ENCODE measurements at places on chromosomes 1 and 21.

DNA sequence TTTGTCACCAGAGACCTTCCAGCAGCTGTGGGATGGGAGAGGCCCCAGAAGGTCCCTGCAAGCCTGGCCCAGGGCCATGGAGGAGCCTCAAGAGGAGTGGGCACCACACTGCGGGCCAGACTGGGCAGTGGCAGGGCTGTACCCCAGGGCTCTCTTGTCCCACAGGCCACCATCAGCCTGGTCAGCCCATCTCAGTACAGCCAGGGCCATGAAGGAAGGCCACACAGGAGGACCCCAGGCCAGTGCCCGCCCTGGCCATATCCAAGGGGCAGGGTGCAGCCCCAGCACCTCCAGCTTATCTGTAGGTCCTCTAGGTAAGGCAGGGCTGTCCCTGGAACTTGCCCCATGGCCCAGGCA is 3.1 kb upstream of the GNB1 start:
- DNase-seq = no peak

- no peak for DNase-seq
Measured at GRCh38 chr1:245572709-245573108, 417.9 kb downstream of the KIF26B start.

GRCh38 chr1:43172527-43172972 is 420 bp downstream of the CFAP57 start:
- peak; percentile 87 for DNase-seq

DNA sequence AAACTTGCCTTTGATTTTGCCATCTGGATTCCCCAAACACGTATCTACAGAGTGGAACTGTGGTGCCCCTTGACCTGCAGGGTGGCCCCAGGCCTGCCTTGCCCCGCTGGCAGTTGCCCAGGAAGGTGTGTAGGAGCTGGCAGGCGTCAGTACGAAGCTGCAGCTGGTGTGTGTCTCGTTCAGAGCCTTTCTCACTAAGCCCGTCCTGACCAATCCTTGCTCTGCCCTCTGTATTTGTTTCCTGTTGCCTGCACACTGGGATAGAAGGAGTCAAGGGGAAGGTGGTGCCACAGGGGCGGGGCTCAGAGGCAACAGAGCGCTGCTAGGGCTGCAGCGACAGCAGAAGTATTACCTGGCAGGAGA is 5.2 kb upstream of the VSIG8 start:
- no peak for DNase-seq

GRCh38 chr1:239811211-239811885 is 280.3 kb upstream of the FMN2 start:
- DNase-seq = no peak

DNA sequence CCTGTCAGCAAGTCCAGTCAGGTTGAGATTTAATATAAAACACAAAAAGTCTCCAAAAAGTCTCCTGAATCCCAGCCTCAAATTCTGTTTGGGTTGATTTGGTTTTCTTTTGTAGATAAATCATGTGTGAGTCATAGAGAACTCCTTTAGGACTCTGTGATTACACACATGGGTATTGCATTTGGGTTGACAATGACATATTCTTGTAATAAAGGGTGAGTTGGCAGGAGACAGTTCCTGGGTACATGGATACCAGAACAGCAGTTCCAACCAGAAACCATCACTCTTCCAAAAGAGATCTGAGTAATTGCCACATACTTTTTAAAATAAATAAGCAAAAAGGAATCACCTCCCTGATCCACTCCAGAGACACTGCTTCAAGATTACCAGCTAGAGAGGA is 8.9 kb downstream of the CR2 start:
- DNase-seq = no peak

DNA sequence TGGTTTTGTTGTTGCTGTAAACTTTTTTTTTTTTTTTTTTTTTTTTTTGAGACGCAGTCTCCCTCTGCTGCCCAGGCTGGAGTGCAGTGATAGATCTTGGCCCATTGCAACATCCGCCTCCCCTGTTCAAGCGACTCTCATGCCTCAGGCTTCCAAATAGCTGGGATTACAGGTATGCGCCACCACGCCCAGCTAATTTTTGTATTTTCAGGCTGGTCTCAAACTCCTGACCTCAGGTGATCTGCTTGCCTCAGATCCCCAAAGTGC is 78.9 kb upstream of the SLC45A1 start:
- no peak for DNase-seq

GRCh38 chr1:111222308-111223125 is 5.0 kb upstream of the CHI3L2 start:
- DNase-seq = peak; percentile 88

GRCh38 chr1:7348073-7348472 is 423.0 kb upstream of the VAMP3 start:
- no peak for DNase-seq

DNA sequence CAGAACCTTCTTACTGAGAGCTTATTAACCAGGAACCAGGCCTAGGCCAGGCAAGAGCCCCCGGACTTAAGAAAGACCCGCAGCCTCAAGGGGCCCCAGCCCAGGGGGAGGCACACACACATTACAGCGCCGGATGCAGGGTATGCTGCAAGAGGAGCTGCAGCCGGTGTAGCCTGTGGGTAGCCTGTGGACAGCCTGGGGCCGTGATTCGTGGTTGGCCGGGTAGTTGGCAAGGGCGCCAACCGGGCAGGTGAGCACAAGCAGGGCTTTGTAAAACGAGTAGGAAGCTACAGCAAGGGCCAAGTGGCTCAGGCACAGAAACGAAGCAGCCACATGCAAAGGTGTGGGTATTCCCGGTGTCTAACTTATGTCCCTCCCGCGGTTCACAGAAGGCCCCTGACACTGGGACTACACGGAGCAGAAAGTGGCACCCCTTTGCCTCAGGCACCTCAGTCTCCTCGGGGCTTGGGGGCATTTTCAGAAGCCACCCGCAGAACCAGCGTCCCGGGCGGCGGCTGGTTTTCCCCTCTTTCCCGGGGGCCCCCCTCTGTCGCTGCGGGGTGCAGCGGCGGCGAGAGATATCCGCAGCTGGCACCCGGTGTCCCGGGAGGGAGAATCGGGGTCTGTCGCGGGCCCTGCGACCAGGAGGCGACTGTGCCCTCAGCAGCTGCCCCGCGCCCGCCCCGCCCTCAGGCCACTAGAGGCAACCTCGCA is 40.8 kb downstream of the KIAA1614 start:
- DNase-seq = peak; percentile 41

DNA sequence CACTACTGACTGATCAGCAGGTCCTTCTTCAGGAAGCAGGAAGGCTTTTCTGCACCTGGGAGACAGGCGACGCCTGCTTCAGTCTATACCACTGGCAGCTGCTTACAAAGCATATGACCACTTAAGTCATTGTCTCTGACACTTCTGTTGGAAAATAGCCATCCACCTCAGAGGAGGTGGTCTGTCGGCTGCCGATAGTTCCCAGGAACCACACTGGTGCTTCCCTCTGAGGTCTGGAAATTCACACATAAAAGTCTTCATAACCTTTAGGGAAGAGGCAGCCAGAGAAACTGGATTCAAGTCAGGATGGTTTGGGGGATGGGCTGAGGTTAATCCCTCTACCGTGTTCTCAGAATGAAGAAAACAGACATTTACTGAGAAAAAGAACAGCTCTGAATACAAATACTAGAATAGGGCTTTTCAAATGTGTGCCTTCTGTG is 15.6 kb upstream of the SRP9 start:
- DNase-seq = no peak

- no peak for DNase-seq
Measured at GRCh38 chr1:89274411-89274857, 1.8 kb upstream of the GBP5 start.

DNA sequence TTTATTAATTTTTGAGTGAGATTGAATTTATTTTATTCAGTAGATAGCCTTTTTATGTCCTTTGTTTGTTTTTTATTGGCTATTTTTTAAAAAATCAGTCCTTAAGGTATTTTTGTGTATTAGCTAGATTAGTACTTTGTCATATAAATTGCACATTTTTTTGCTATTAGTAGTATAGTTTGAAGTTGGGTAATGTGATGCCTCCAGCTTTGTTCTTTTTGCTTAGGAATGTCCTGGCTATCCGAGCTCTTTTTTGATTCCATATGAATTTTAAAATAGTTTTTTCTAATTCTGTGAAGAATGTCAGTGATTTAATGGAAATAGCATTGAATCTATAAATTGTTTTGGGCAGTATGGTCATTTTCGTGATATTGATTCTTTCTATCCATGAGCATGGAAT is 80.4 kb downstream of the MAN1A2 start:
- no peak for DNase-seq

- DNase-seq = no peak
Measured at GRCh38 chr1:170377440-170377839, 154.5 kb upstream of the GORAB start.

- DNase-seq = no peak
Measured at GRCh38 chr1:6280761-6281451, 20.0 kb upstream of the GPR153 start.

DNA sequence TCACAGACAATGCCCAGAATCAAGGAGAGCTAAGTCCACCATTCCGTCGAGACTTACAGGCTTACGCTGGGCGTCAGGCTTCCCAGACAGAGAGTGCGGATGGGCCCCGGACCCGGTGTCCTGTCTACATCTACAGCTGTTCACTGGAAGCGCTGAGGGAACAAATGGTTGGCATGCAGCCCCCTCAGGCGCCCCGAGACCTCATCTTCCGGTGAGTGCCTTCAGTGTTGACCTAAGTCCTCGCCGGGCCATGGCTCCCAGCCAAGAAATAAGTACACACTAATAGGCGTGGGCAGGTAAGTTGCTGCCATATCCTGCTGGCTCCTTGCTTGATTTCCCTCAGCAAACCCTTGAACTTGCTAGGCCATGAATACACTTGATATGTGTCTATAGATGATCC is 26.2 kb downstream of the HYI start:
- DNase-seq = no peak

DNA sequence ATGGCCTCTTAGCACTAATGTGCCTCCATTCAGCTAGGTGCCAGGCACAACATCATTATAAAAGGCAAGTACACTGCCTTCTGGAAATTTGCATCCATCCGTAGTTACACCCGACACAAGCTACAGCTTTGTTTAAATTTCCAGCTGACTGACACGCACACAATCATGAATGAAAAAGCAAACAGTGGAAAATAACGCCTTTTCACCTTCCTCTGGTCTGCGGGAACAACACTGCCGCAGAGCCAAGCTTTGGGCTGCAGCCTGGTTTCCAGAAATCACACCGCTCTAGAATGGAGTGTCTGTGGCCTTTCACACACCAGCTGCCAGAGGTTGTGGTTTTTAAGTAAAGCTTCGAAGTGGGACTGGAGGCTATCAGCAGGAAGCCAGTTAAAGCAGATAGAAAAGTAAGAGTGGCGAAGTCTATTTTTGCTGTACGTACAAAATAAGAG is 142.8 kb upstream of the COA6 start:
- DNase-seq = no peak

- DNase-seq = no peak
Measured at GRCh38 chr1:180614730-180615129, 17.1 kb upstream of the XPR1 start.

- peak; percentile 54 for DNase-seq
Measured at GRCh38 chr1:40385437-40386358, 12.2 kb downstream of the SMAP2 start.

- DNase-seq = no peak
Measured at GRCh38 chr21:17732306-17732705, 86.8 kb downstream of the C21orf91 start.

Measured in stimulated activated naive CD8-positive, alpha-beta T cell treated with anti-CD3 and anti-CD28 coated beads, Interleukin-15, Interleukin-2, amounts not matched to agents 100 U/mL and 50 U/mL, for 24 hours (primary cell).